ENCODE measurements at places on chromosomes 6 and 20.

- DNase-seq, result no peak
Observed at GRCh38 chr20:43388268-43389002, 69.3 kb upstream of the SRSF6 start.

DNA sequence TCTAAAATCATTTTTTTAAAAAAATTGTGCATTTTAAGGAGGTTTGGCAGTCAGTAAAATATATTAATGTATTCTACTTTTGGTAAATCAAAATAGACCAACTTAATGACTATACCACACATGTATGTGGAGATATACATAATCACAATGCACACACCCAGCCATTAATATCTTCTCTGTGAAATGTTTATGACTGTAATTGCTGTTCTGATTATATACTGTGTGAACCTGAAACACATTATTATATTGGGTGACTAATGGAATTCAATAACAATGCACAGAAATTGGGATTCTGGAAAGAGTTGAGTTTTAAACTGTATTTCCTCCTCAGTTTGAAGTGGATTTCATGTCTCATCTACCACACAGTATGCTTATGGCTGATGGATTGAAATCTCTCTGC lies 233.6 kb downstream of the PLCB1 start:
- DNase-seq, result peak; percentile 23

DNA sequence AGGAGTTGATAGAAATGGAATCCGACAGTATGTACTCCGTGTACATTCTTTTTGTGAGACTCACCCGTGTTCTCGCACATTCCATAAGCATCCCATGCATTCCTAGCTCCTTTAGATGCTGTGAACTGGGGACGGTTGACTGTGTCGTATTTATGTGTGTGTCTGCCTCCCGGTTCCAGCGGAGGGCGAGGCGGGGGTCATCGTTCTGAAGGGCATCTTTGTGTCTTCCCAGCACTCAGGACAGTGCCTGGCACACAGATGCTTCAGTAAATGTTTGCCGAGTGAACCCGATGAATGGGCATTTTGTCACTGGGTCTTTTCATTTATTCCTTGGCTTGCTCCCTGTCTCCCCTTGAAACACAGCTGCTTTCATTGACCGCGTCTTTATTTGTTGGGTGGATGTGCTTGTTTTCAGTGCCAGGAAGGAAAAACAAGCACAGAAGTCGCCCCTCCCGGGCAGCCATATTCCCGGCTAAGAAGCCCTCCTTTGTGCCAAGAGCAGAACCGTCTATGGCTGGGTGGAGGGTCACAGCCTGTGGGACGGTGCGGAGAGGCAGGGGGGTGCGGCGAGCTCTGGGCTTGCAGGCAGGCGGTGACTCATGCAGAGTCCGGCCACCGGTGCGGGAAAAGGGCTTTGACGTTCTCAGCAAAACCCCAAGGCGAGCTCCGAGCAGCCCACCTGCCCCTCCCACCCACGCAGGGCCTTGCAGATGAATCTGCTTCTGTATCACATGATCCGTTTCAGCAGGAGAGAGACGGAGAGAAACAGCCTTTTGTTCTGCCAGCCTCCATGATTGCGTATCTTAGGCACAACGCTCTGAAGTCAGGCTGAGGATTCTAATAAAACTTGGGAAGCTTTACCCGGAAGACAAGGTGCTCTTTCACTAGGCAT lies 11.2 kb upstream of the PSMG4 start:
- no peak for DNase-seq

GRCh38 chr6:111888928-111889695 lies 15.9 kb upstream of the FYN start:
- DNase-seq, result peak; percentile 85

- no peak for DNase-seq
Observed at GRCh38 chr20:23068283-23068682, 17.8 kb downstream of the CD93 start.

GRCh38 chr6:148760258-148760534 lies 13.4 kb downstream of the UST start:
- DNase-seq, result no peak

DNA sequence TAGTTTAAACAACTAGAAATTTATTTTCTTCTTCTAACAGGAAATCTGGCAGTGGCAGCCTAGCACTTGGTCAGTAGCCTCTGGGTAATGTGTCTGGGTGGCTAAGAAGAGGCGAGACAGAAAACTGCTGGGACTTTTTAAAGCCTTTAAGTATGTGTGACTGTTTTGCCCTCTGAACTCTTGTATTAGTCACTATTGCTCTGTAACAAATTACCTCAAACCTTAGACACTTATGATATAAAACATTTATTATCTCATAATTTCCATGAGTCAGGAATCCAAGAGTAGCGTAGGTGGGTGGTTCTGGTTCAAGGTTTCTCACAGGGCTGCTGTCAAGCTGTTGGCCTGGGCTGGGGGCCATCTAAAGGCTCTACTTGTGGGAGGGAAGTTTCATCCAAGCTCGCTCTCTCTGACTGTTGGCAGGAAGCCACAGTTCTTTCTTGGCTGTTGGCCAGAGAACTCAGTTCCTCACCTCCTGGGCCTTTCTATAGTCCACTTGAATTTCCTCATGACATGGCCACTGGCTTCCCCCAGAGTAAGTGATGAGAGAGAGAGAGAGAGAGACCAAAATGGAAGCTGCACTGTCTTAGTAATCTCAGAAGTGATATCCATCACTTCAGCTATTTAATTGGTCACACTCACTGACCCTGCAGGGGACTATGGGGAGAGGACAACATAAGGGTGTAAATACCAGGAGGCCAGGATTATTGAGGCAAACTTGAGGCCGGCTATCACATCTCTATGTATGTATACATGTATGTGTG lies 17.4 kb upstream of the TBC1D22B start:
- DNase-seq, result peak; percentile 42

GRCh38 chr6:78947962-78948361 lies 80.6 kb downstream of the IRAK1BP1 start:
- DNase-seq, result no peak

DNA sequence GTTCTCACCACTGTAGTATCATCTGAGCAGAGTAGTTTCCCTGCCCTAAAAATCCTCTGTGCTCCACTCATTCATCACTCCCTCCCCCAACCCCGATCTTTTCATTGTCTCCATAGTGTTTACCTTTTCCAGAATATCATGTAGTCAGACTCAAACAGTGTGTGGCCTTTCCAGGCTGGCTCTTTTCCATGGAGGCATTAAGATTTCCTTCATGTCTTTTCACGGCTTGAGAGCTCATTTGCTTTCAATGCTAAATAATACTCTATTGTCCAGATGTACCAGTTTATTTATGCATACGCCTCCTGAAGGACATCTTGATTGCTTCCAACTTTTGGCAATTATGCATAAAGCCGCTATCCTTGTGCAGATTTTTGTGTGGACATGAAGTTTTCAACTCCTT lies 235.8 kb downstream of the PHACTR1 start:
- no peak for DNase-seq

Measured in NCI-H1417 (cell line).